ENCODE measurements at places on chromosomes 1 and 21.

- DNase-seq: no peak
Measured at GRCh38 chr1:85577419-85578320, 2.9 kb upstream of the CCN1 start.

DNA sequence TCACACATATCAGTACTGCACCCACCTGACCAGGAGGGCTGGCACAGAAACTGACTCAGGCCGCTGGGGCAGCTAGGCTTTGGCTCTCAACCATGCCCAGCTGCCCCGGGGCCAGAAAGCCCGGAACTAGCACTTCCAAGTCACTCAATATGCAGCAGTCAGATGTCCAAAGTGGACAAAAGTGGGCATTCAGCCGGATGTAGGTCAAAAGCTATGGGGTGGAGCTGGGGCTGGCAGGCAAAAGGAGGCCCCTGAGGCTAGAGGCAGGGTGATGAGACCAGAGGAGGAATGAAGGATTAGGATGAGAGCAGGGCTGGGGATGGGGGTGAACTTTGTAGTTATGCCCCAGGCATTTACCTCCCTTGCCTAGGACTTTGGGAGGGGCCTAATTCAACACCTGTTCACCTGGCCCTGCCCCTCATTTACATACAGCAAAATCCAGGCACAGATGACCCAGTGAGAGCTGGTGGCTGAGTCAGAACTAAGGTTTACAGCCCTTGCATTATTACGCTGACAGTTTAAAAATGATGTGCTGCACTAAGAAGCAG, 30.7 kb upstream of the EDN2 start:
- DNase-seq: no peak

GRCh38 chr1:28359592-28360239, 9.8 kb upstream of the PHACTR4 start:
- no peak for DNase-seq

DNA sequence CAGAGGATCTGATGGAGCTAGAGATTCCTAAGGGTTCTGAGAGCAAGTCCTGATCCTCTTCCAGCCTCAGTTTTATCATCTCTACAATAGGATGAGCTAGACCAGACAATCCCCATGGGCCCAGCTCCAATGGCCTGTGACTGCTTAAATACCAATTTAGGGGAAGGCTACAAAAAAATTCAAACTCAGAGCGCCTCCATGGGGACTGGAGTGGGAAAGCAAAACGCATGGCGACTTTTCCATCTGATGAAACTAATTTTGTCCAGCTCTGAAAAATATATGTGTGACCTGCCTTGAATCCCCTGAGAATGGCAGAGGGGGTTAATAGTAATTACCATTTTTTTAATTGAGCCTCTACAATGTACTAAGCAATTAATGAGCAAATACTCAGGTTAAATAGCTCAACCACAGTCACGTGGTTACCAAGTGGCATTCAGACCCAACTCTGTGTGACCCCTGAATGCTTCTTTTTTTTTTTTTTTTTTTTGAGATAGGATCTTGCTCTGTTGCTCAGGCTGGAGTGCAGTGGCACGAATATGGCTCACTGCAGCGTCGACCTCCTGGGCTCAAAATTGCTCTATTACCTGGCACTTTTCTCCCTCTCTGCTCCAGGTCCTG, 8.4 kb downstream of the EXTL1 start:
- no peak for DNase-seq

DNA sequence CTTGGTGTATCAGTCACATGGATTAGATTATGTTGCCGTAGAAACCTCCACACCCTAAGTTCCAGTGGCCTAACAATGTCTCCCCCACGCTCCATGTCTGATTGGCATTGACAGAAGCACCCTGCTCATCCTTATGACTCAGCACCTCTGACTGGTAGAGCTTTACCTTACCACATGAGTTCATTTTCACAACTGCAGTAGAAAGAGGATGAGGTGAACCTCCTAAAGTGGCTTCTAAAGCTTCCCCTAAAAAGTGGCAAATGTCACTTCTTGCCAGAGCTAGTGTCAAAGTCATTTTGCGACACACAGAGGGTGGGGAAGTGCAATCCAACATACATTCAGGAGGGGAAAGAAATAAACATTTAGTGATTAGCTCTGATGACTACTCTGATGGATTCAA, 30.6 kb upstream of the LYPD8 start:
- DNase-seq: no peak

DNA sequence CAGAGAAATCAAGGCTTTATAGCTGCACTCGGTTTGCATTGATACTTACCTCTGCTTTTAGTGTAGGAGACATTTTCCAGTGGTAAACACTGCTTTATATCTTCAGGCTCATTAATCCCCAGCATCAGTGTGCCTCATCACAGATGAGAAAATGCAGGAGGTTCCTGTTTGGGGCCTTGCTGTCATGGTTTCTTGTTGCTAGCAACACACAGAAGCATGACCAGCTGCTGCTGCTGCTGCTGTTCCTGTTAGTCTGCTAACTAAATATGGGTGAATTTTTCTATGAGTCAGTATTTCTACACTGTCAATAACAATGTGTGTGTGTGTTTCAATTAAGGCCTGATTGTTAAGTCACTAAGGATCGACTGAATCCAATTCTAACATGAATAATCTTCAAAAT, 85.8 kb upstream of the RGS1 start:
- no peak for DNase-seq

DNA sequence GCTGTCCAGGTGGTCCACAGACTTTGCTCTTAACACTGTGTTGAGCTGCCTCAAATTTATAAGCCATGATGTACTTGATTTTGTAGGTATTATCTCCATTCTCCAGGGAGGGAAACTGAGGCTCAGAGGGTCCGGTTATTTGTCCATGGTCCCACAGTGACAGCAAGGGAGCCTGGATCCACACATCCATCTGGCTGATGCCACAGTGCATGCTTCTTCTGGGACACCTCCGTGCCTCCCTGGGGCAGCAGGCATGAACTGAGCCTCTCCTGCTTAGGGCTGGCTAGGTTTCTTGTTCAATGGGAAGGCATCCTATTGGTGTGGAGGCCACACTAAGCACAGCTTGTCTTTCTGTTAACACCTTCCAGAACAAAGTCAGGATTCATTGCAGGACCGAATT, 317.3 kb downstream of the AJAP1 start:
- no peak for DNase-seq

GRCh38 chr1:157829711-157830110, 9.8 kb upstream of the FCRL1 start:
- no peak for DNase-seq

GRCh38 chr1:238955934-238956333, 430.4 kb upstream of the CHRM3 start:
- no peak for DNase-seq

DNA sequence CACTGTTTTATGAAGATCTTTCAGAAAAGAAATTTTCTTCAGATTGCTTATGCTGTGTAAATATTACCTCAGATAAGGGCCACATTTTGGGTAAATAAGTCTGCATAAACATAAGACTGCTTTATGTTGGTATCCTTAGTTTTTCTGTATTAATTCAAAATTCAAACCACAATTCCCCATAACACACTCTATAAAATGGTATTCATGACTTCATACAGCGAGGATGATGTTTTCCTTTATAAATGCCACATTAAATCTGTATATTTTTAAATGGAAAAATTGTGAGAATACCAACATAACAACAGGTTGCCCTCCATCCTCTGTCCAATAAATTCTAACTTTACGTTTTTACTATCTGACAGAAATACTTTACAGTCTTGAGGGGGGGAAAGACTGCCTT, 248.7 kb upstream of the CXADR start:
- DNase-seq: no peak

- peak; percentile 1 for DNase-seq
Measured at GRCh38 chr1:199399996-199400724, 627.4 kb upstream of the NR5A2 start.

GRCh38 chr1:237342730-237343129, 300.7 kb downstream of the RYR2 start:
- DNase-seq: no peak

- DNase-seq: no peak
Measured at GRCh38 chr1:241894016-241894415, 46.0 kb downstream of the EXO1 start.

DNA sequence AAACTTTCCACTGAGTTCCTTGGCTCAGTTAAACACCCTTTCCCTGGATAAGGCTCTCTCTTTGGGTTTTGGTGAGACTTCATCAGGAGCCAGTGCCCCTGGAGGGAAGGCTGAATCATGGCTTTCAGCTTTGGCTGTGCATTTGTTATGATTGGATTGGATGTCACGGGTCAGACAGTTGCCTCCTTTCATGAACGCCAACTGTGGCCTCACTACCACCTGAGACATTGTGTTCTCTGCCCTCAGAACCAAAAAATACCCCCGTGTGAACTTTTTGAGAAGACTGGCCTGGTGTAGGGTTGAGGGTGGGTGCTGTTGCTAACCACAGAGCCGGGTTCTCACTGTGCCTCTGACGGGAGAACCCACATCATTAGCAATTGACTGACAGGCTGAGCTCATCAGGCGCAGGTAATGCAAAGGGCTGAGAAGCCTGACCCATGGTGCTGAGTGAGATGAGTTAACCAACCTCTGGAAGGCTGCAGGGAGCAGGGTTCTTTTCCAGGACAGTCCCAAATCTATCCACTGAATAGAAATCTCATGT, 65.6 kb downstream of the HHAT start:
- no peak for DNase-seq

GRCh38 chr1:38452246-38452645, 405.7 kb upstream of the POU3F1 start:
- no peak for DNase-seq

- no peak for DNase-seq
Measured at GRCh38 chr1:231806623-231807495, 180.3 kb downstream of the DISC1 start.

DNA sequence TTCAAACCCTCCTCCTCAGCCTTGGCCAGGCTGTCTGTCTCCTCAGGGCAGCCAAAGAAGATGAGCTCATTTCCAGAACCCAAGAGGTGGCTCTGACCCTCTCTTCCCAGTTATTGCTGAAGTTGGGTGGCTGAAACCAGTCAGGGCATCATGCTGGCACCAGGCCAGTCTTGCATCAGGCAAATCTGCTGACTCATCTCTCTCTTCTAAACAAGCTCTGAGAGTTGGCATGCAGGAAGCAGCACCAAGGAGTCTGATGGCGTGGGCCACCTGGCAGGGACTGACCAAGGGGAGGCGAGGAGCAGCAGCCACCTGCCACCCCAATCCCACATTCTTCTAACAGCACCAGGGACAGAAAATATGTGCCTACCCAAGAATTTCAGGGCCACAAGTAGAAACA, 104.8 kb upstream of the ATP1A1 start:
- no peak for DNase-seq

- DNase-seq: peak; percentile 60
Measured at GRCh38 chr21:44919111-44919912, 1.4 kb downstream of the ITGB2 start.

- DNase-seq: no peak
Measured at GRCh38 chr21:43992121-43992520, 20.0 kb upstream of the TRAPPC10 start.

GRCh38 chr1:29804181-29804899, 568.0 kb downstream of the PTPRU start:
- no peak for DNase-seq

DNA sequence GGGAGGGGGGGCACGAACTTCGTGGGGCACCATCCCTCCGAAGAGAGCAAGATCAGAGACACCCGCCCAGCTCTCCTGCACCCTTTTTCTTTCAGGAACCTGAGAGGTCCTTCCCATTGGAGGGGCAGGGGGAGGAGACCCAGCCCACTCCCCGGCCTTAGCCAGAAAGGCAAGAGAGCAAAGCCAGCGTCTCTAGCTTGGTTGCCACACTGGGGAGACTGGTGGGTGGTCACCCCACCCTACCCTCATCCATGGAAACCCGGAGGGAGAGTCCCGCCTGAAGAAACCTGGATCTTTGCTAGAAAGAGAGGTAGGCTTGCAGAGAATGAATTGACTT, 246 bp downstream of the ATP2B4 start:
- no peak for DNase-seq

- DNase-seq: no peak
Measured at GRCh38 chr21:36478941-36479340, 981 bp downstream of the CLDN14 start.

- DNase-seq: no peak
Measured at GRCh38 chr1:39732730-39733129, 6.0 kb upstream of the PPIE start.

GRCh38 chr1:219441884-219442283, 171.0 kb downstream of the ZC3H11B start:
- no peak for DNase-seq

DNA sequence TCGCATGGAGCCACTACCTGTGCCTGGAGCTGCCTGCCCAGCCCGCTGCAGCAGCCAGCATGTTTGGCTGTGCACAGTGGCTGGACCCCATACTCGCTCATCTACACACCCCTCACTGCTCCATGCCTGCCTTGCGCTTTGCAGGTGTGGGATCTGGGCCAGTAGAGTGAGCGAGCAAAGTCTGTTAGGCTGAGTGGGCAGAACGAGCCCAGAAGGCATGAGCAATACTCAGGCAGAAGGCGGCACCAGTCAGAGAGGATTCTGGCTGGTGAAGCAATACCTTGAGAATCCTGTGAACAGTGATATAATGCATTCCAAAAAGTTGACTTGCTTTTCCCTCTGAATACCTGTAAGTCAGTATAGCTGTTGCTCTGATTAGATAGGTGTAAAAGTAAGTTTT, 816.4 kb downstream of the KCNT2 start:
- DNase-seq: no peak

DNA sequence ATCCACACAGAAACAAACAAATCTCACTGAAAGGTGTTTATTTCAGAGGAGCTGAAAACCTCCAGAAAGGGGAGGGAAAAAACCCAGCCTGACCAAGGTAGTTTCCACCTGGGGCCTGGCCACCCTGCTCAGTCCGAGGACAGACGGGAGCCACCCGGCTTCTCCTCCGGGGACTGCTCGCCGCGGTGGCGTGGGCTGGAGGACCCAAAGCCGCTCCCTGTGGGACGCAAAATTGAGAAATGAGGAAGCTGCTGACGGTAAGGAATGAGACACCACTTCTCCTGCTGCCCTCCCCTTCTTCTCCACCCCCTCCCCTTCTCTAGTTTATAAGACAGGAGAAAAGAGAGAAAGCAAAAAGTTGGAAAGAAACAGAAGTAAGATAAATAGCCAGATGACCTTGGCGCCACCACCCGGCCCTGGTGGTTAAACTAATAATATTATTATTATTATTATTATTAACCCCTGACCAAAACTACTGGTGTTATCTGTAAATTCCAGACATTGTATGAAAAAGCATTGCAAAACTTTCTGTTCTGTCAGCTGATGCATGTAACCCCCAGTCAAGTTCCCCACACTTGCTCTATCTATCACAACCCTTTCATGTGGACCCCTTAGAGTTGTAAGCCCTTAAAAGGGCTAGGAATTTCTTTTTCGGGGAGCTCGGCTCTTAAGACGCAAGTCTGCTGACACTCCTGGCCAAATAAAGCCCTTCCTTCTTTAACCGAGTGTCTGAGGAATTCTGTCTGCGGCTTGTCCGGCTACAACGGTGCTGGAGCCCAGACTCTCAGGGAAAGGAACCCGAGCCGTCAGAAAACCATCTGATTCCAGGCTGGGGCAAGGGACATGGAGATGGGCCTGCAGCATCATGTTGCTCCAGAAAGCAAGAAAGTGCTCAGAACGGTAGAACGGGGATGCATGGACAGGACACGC, 12.5 kb downstream of the ITGB2 start:
- DNase-seq: peak; percentile 45

Data from GF-D8 (cell line).